ENCODE measurements at places on chromosomes 5 and 9. TPM values are rescaled to one million over a fixed set of nuclear protein-coding genes. Genes with fewer than 3 reads are reported as not detected.

The SPACA9 gene
- 5.9 TPM for total RNA-seq

The NR2F1-AS1 gene
- total RNA-seq, result 0.85 TPM

The OGN gene
- total RNA-seq, result 156 TPM

The IFNK gene
- not detected for total RNA-seq

The PDE6A gene
- not detected for total RNA-seq

The MYORG gene
- total RNA-seq, result 11.0 TPM

The ISL1 gene
- total RNA-seq, result not detected

The TAS2R1 gene
- total RNA-seq, result not detected

The ANXA2R gene
- 5.1 TPM for total RNA-seq

The ENDOG gene
- 59.4 TPM for total RNA-seq

The GPX8 gene
- total RNA-seq, result 27.9 TPM

The CCDC152 gene
- not detected for total RNA-seq

The VLDLR gene
- total RNA-seq, result 4.9 TPM

The LMX1B gene
- 1.9 TPM for total RNA-seq

The PROB1 gene
- 4.3 TPM for total RNA-seq

The FBXL7 gene
- 30.4 TPM for total RNA-seq

The DIAPH1 gene
- total RNA-seq, result 65.8 TPM

The RASEF gene
- not detected for total RNA-seq

The KIF3A gene
- total RNA-seq, result 4.4 TPM

The SOHLH1 gene
- not detected for total RNA-seq

The CORO2A gene
- total RNA-seq, result 9.0 TPM

The NR6A1 gene
- 0.53 TPM for total RNA-seq

The NIPAL4 gene
- total RNA-seq, result not detected

The SPINK6 gene
- total RNA-seq, result not detected

The NMUR2 gene
- total RNA-seq, result not detected

The DRD1 gene
- total RNA-seq, result 0.11 TPM

The GARIN3 gene
- total RNA-seq, result not detected

The ADAMTS6 gene
- 8.9 TPM for total RNA-seq

The HEMGN gene
- total RNA-seq, result not detected

The FREM1 gene
- total RNA-seq, result 0.85 TPM

The GKAP1 gene
- total RNA-seq, result not detected

The PCDHA12 gene
- total RNA-seq, result not detected

The C9 gene
- 0.96 TPM for total RNA-seq

The TMC1 gene
- total RNA-seq, result not detected

The CD14 gene
- 122 TPM for total RNA-seq

The ANKRD18B gene
- total RNA-seq, result not detected

The MORN5 gene
- not detected for total RNA-seq

The WDR38 gene
- not detected for total RNA-seq

The IARS1 gene
- 44.4 TPM for total RNA-seq

The PRDM9 gene
- total RNA-seq, result not detected

The CFAP90 gene
- total RNA-seq, result not detected

The GFI1B gene
- total RNA-seq, result not detected

The PCDH1 gene
- 165 TPM for total RNA-seq

The GABRA1 gene
- not detected for total RNA-seq

The CEL gene
- total RNA-seq, result not detected

The F2R gene
- 131 TPM for total RNA-seq

The TLX3 gene
- total RNA-seq, result not detected

The PCDHB12 gene
- 19.7 TPM for total RNA-seq

The OR1J2 gene
- not detected for total RNA-seq

The SEMA6A gene
- 17.8 TPM for total RNA-seq

The STKLD1 gene
- total RNA-seq, result not detected

The CARTPT gene
- 12.7 TPM for total RNA-seq

The COL15A1 gene
- total RNA-seq, result 58.6 TPM

The GTF3C5 gene
- total RNA-seq, result 25.9 TPM

The PCDHGA1 gene
- total RNA-seq, result not detected

The IL13 gene
- not detected for total RNA-seq

The CLINT1 gene
- 16.4 TPM for total RNA-seq

The NOXA1 gene
- total RNA-seq, result 6.9 TPM

The CPLANE1 gene
- 13.1 TPM for total RNA-seq

All from ascending aorta (tissue), 2 donors.